Choroid plexus epithelial cell (primary cell): ENCODE measurements at places on chromosomes 11 and 22.
A peak's percentile ranks its signal among the peaks of the same experiment; 100 is the strongest.

DNA sequence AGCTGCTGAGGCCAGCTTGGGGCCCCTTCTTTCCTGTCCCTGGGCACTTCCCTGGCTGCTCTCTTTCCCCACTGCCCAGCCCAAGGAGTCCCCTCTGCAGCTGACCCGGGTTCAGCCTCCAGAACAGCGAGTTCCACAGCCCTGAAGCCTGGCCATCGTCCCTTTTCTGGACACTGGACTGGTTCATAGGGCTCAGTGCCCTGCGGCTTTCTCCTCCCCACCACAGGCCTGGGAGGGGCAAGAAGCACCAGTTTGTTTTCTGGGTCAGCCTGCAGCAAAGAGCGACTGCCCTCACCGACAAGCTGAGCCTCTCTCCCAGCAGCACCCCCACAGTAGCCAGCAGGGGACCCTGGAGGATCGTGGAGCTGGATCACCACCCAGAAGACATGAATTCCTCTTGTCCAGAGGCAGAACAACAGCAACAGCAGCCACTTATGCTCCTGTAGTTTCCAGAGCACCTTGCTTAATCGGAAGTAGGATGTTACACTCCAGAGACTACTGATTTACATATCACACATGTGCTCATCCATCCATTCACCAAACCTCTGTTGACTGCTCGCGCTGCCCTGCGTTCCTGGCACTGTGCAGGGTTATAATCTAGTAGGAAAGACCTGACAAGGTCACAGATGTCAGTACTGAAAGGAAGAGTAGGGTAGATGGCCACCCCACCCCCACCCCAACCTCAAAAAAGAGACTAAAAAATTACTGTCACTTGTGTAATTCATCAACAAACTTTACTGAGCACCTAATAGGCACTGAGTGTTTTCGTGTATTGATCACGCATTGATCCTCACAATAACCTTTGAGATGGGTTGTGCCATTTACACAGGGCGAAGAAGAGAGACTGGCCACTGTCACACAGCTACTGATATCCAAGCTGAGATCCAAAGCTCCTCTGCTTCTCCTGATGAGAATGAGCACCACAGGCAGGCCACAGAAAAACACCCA, 13.0 kb upstream of the CXCR5 start:
- DNase-seq: peak; percentile 68

DNA sequence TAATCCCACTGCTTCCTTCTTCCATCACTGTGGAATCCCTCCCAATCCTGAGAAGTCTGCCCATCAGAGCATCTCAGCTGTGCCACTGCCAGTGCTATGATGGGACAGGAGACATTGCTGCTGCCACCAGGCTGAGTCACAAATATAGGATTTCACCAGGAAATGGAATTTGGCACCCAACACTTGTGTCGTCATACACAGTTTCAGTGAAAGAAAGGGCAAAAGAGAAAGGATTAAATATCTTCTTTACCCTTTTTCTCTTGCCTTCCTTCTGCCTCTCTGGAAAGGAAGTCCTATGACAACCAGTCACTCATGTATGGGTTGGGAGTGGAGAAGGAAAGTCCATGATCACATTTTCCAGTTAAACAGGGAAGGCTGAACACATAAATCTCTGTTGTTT, 133.4 kb downstream of the SPON1 start:
- DNase-seq: no peak

GRCh38 chr11:47860536-47860935, 12.4 kb upstream of the NUP160 start:
- no peak for DNase-seq

DNA sequence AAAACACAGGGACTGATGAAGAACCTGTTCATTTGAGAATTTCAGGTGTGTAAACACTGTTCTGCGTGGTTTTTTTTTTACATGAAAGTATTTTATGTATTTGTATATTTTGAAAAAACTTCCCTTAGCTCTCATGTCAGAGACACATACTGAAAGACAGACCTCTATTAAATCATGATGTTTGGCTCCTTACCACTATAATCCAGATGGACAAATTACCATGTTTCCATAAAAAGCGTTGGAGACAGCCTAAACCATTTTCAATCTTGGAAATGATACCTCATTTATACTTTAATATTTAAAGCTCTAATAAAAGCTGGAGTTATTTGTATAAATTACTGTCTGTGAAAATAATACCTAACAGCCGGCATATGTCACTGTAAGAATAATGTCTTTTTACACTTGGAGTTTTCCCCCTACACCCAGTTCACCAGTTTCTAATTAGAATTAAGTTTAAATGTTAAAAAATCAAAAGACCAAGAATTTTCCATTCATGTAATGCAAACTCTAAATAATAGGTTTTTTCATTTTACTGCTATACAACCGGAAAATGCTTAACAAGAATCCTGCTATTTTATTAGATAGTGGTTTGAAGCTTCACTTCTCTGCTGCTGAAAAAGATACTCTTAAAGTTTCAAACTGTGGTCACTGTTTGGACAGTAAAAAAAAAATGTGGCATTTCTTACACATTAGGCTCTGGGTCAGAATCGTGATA, 30.8 kb downstream of the APLP2 start:
- no peak for DNase-seq

DNA sequence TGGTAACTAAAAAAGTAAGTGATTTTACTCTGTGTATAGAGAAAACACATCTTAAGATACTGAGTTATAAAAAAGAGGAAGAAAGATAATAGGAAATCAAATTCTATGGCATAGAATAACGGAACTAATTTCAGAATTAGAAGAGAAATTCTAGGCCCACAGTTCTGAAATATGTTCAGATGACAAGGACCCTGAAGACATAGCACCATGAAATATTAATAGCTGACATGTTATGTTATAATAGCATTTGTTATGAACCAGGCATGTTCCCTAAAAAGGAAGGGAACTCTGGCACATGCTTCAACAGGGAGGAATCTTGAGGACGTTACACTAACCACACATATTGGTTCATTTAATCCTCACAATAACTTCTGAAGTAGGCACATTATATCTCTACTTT, 32.7 kb downstream of the PRDM10 start:
- DNase-seq: no peak

DNA sequence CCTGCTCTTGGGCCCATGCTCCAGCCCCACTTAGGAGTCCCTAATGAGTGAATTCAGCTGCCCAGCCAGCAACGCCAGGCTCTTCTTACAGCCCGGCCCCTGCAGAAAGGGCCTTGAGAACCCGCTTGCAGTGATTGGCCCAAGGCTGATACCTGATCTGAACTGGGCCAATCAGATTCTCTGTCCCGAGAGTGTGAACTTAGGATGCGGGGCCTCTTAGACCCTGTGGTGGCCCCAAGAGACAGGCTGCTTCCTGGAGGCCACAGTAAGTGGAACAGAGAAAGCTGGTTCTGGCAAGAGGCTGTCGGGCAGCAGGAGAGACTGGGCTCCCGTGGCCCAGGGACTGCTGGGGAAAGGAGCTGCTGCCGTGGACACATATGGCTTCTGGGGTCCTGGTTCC, 11.5 kb downstream of the VSTM5 start:
- DNase-seq: no peak

- no peak for DNase-seq
These were observed 68.3 kb upstream of the NAV2 start for GRCh38 chr11:19644316-19644715.

- DNase-seq: no peak
These were observed 26.0 kb downstream of the MAPK1 start for GRCh38 chr22:21841422-21841821.

- DNase-seq: no peak
These were observed 357.2 kb upstream of the NARS2 start for GRCh38 chr11:78931891-78932290.

DNA sequence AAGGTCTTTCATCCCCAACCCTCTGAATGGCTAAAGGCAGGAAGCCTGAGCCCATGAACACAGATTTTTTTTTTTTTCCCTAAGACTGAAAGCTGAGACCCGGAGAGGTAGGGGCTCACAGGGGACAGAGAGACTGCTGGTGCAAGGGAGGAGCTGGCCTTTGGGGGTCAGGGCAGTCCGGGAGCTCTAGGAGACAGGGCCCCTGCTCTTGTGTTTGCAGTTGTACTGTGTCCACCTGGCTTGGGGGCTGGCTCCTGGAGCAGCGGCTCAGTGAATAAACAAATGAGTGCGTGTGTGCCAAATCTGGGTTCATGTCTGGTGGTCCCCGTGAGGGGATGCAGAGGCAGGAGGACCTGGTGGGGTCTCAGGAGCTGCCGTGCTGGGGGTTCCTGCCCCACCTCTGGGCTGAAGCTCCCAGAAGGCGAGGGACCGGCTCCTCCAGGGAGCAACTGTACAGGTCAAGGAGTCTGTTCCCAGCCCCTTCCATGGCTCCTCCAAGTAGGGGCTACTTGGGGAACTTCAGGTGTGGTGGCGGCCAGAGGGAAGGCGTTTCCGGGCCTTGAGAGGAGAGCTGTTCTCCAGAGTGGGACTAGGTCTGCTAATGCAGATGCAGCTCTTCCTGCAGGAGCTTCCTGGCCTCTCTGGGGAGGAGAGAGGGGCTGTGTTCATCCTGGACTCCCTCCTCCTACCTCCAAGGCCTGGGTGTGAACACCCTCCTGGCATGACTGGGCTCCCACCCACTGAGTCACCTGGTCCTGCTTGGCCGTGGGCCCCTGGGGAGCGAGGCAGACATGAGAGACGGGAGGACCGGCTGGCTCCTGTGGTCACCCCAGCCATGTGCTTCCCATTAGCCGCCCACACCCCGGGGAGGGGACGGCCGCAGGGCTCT, 57.6 kb downstream of the FBXO7 start:
- DNase-seq: peak; percentile 86

GRCh38 chr11:118621071-118621783, 13.8 kb downstream of the PHLDB1 start:
- peak; percentile 90 for DNase-seq

DNA sequence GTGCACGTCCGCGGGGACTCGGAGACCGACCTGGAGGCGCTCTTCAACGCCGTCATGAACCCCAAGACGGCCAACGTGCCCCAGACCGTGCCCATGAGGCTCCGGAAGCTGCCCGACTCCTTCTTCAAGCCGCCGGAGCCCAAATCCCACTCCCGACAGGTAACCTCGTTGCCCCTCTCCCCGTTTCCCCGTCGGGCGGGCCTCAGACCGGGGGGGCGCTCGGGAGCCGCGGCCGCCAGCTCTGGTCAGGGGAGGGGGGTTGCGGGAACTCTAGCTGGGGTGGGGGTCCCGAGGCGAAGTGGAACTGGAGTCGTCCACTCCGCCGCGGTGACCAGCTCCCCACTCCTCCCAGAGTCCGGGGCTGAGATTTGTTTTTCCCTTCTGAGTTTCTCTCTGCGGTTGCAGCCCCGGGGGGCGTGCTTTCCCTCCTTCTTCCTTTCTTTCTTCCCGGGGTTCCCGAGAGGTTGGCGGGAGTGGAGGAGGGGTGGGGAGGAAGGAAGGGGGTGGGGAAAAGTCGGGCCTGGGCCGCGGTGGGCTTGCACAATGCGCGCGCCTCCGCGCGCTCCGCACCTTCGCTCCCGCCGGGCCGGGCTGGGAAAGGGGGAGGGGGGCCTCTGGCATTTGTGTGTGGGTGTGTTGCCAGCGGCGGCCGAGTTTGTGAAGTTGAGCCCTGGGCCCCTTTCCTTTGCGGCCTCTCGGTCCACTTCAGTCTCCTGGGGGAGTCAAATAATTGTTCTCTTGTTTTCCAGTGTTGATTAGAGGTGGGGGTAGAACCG, 952 bp downstream of the YAP1 start:
- peak; percentile 92 for DNase-seq

- DNase-seq: no peak
These were observed 3.8 kb upstream of the RFPL2 start for GRCh38 chr22:32208681-32209080.

- DNase-seq: peak; percentile 81
These were observed 13.0 kb upstream of the MYEOV start for GRCh38 chr11:69280994-69281393.

- DNase-seq: no peak
These were observed 38.6 kb upstream of the DLAT start for GRCh38 chr11:111986589-111986988.

DNA sequence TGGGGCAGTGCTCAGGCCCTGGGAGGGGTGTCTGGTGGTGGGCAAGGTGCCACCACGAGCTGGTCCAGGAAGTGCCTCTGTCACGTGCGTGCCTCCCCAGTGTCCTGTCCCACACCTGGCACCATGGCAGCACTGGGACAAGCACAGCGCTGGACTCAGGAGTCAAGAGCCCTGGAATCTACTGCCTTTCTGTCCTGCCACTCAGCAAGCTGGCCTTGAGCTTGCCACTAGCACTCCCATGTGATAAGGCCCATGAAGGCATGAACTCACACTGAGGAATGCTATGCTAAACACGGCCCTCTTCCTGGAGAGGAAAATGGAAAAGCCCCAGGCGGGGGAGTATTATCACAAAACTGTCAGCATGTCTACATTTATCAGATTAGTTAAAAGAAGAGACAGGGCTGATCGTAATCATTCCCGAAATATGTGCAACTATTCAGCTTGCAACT, 50.7 kb upstream of the SLC35C1 start:
- DNase-seq: peak; percentile 47

- DNase-seq: no peak
These were observed 245.9 kb upstream of the ANO3 start for GRCh38 chr11:26086028-26086427.

DNA sequence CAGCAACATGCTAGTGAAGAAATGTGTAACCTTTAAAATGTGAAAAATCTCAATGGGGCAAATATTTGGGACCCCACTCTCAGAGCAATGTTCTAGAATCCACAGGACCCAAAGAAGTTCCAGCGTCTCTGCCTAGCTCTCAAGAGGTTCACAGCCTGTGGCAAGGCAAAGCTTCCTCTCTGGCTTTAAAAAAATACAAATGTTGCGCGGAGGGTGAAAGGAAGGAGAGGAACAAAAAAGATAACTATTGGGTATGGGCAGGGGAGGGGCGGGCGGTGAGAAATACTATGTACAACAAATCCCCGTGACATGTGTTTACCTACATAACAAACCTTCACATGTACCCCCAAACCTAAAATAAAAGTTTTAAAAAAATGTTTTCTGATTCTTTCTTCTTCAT, 53.6 kb downstream of the PITPNB start:
- DNase-seq: peak; percentile 36

DNA sequence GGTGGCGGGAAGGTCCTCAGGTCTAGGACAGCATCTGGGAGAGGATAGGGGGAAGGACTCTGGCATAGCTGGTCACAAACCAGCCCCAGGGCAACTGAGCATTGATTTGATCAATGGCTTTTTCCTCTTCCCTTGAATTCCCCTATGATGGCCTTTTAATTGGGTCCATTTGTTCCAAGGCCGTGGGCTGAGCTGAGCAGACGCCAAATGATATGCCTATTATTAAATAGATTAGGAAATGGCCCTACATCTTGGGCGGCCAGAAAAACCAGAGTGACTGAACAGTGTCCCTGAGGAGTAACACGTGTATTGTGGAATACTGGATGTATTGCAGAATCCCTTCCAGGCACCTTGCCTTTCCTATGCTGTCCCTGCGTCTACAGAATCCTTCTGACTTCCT, 26.7 kb upstream of the P2RY6 start:
- DNase-seq: no peak

DNA sequence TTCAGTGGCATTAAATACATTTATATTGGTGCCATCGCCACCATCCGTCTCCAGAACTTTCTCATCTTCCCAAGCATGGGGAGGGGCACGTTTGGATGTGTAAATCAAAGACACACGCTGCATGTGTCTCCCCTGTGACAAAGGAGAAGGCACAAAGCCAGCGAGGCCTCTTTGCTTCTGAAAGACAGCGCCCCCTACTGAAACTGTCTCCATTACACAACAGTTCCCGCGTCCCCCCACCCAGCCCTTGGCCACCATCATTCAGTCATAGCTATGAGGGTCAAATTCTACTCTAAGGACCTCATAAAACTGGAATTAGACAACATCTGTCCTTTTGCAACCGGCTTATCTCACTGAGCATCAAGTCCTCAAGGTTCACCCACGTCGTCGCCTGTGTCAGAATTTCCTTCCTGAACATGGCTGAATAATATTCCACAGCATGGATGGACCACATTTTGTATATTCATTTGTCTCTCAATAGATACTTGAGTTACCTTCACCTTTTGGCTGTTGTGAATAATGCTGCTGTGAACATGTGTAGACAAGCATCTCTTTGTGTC, 64.8 kb downstream of the IGF2 start:
- no peak for DNase-seq
